ENCODE measurements at places on chromosomes 4 and X.

DNA sequence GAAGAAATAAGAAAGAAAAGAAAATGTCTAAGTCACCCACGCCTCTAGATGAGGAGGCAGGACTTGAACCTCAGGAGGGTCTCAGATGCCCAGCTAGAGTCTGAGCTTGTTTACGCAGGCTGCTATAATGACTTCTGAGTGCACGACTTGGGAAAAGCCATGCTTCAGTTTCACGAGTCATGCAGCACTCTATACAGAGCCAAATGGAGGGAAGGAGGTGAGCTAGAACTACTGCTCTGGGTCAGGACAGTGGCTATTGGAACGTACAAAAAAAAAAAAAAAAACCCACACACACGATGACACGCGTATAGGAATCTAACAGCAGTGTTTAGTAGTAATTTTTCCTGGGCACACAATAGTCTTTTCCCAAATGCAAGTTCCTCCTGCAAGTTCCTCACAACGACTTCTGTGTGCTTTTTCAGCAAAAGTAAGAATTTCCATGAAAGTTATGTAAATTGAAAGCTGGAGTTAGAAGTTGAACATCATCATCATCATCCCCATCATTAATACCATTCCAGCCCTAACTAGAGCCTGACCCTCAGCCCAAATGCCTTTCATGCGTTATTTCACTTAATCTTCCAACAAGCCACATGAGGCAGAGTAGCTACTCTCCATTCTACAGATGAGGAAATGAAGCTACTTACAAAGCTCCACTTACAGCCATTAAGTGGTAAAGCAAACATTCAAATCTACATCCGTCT, 36.6 kb downstream of the IRF2 start:
- peaks cover 32% of the 10 kb centered on the region for H3K4me1 ChIP-seq
- DNase-seq = no peak
- H3K27ac ChIP-seq = no peak overlapping the region
- peaks cover 17% of the 10 kb centered on the region for H3K36me3 ChIP-seq
- H3K27me3 ChIP-seq = no peaks in the 10 kb centered on the region

GRCh38 chrX:57573754-57574153, 18.1 kb upstream of the ZXDB start:
- H3K36me3 ChIP-seq = no peaks in the 10 kb centered on the region
- no peaks in the 10 kb centered on the region for H3K27me3 ChIP-seq

- H3K27me3 ChIP-seq = no peaks in the 10 kb centered on the region
- no peaks in the 10 kb centered on the region for H3K4me1 ChIP-seq
- H3K27ac ChIP-seq = no peak overlapping the region
Measured at GRCh38 chrX:46044486-46044885, 500.7 kb downstream of the ZNF674 start.

DNA sequence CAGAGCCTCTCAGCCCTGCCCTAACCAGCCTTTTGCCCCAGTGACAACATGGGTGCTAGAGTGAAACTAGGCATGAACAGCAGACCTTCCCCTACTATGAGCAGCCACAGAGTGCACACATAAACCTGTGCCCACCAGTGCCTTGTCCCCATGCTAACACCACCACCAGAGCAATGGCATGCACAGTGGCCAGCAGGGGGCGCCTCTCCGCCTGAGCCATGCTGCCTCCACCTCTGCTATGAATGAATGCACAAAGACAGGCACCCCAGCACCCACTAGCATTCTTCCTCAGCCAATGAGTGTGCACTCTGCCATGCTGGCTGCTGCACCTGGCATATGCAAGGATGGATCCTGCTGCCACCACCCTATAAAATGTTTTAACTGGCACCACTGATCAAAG, 286.9 kb upstream of the FGF16 start:
- no peak overlapping the region for H3K4me3 ChIP-seq
- H3K27me3 ChIP-seq = no peaks in the 10 kb centered on the region
- no peaks in the 10 kb centered on the region for H3K36me3 ChIP-seq
- peak overlapping the region; percentile 21 for H3K27ac ChIP-seq
- peak; percentile 36 for DNase-seq

DNA sequence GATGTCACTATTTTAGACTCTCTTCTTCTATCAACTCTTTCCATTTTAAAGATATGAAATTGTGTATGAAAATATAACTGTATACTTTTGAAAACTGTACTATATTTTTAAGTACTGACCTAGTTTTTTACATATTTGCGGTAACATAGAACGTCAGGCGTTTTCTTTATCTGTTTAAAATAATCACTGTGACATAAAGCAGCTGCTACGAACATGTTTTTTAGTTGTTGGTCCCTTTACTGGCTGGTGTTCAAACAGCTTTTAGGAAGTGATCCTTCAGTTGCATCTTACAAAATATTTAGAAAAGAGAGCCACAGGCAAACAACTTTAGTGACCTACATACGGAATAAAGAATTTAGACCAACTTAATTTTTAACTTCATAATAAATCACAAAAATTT, 73.1 kb downstream of the METTL14 start:
- H3K36me3 ChIP-seq = peaks cover 11% of the 10 kb centered on the region
- no peak overlapping the region for H3K4me3 ChIP-seq
- no peak for DNase-seq

GRCh38 chr4:104973708-104974107, 173.0 kb upstream of the TET2 start:
- no peak overlapping the region for H3K27ac ChIP-seq
- no peak for DNase-seq
- no peaks in the 10 kb centered on the region for H3K4me1 ChIP-seq
- H3K36me3 ChIP-seq = no peaks in the 10 kb centered on the region
- H3K4me3 ChIP-seq = no peak overlapping the region

DNA sequence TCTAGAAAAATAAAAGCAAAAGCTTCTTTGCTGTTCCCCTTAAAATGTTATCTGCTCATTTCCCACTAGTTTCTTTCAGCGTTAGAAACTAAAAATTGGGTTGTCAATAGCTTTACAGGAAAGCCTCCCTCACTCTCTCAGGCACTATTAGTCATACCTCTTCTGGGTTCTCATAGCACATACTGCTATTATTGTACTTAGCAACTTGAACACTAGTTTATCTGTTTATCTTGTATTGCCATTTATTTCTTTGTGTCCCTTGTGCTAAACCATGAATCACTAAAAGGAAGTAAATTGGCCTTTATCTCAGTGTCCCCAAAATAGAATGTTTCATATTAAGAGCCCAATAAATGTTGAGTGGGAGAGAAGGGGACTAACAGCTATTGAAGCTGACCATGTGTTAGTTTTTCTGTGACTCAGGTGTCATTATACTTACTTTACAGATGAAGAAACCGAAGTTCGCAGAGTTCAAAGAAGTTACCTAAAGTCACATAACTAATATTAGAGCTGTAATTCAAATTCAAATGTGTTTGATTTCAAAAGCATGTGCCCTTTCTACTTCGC, 124.8 kb upstream of the CITED1 start:
- no peak overlapping the region for H3K27ac ChIP-seq
- no peaks in the 10 kb centered on the region for H3K4me1 ChIP-seq
- H3K4me3 ChIP-seq = no peak overlapping the region
- DNase-seq = no peak
- H3K36me3 ChIP-seq = peaks cover 15% of the 10 kb centered on the region

- H3K4me3 ChIP-seq = no peak overlapping the region
- H3K4me1 ChIP-seq = no peaks in the 10 kb centered on the region
- DNase-seq = no peak
- H3K27ac ChIP-seq = no peak overlapping the region
- no peaks in the 10 kb centered on the region for H3K36me3 ChIP-seq
Measured at GRCh38 chr4:86101410-86101809, 258.4 kb downstream of the MAPK10 start.

- DNase-seq = no peak
- no peaks in the 10 kb centered on the region for H3K36me3 ChIP-seq
- H3K27ac ChIP-seq = no peak overlapping the region
- no peak overlapping the region for H3K4me3 ChIP-seq
Measured at GRCh38 chr4:169348541-169348940, 77.8 kb upstream of the SH3RF1 start.

- no peak for DNase-seq
- H3K36me3 ChIP-seq = no peaks in the 10 kb centered on the region
- peaks cover 20% of the 10 kb centered on the region for H3K27me3 ChIP-seq
- no peak overlapping the region for H3K4me3 ChIP-seq
- no peaks in the 10 kb centered on the region for H3K4me1 ChIP-seq
Measured at GRCh38 chr4:184117662-184118199, 99.9 kb downstream of the ENPP6 start.

- no peak overlapping the region for H3K4me3 ChIP-seq
- no peak overlapping the region for H3K27ac ChIP-seq
- H3K27me3 ChIP-seq = no peaks in the 10 kb centered on the region
- H3K4me1 ChIP-seq = no peaks in the 10 kb centered on the region
Measured at GRCh38 chr4:164081801-164082200, 587.3 kb downstream of the TMA16 start.

- H3K36me3 ChIP-seq = peaks cover 4% of the 10 kb centered on the region
- peaks cover 36% of the 10 kb centered on the region for H3K27me3 ChIP-seq
- H3K4me3 ChIP-seq = no peak overlapping the region
- no peak overlapping the region for H3K27ac ChIP-seq
- peaks cover 41% of the 10 kb centered on the region for H3K4me1 ChIP-seq
Measured at GRCh38 chr4:95158626-95159025, 390.1 kb downstream of the UNC5C start.

DNA sequence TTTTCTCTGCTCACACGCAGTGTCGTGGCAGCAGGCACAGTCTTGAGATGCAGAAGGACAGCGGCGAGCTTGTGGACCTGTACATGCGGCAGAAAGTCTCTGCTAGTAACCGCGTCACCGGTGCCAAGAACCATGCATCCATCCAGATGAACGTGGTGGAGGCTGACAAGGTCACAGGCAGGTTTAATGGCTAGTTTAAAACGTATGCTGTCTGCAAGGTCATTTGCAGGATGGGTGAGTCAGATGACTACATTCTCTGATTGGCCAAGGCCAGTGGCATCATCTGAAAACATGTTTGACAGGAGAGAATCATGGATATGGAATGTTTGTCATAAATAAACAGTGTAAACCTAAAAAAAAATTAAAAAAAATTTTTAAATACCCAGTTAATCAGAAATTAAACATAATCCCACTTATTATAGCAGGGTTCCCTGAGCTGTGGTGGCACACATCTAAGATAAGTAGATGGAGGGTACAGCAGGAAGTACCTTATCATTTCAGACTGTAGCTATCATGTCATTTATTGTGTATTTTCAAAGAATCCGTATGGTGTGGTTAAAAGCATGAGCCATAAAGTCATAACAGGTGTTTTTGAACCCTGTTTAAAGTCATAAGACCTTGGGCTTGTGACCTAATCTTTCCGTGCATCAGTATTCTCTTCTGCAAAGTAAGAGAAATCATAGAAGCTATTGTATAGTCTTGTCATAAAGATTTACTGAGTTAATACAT, 7.5 kb upstream of the BMP2K start:
- H3K4me1 ChIP-seq = peaks cover 22% of the 10 kb centered on the region
- H3K27me3 ChIP-seq = peaks cover 4% of the 10 kb centered on the region
- no peak for DNase-seq
- H3K27ac ChIP-seq = no peak overlapping the region
- H3K36me3 ChIP-seq = no peaks in the 10 kb centered on the region
- H3K4me3 ChIP-seq = no peak overlapping the region

DNA sequence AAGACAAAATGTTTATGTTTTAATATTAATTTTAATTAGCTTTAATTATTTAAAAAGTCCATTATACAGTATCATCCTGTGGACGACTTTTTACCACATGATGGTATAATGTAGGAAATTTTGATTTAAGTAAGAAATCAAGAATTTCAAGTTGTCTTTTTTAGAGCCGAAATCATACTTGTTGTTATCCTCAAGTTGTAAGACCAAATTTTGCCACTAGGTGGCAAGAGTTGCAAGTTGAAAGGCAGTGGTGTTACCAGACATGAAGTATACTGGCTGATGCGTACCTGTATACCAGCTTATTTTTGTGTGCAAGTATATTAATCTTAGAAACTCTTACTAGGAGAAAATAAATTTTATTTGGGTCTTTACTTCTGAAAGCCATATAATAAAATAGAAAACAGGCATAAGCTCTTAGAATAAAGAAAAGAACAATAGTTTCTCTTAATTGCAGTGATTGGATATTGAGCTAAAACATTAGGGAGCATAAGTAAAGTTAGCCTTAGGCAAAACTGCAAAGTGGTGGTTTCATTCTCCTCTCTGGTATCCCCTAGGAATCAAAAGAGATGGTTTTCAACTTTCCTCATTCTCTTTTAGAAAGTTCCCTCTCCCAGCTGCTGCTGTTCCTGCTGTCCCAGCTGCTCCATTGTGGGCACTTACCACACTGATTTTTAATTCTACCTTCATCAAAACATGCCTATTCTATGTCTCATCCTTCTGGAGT, 118.0 kb upstream of the WDFY3 start:
- H3K27ac ChIP-seq = no peak overlapping the region
- DNase-seq = peak; percentile 21
- H3K36me3 ChIP-seq = no peaks in the 10 kb centered on the region

GRCh38 chrX:72107320-72107719, 24.4 kb downstream of the RTL5 start:
- no peak overlapping the region for H3K27ac ChIP-seq
- H3K4me1 ChIP-seq = peaks cover 21% of the 10 kb centered on the region
- no peaks in the 10 kb centered on the region for H3K36me3 ChIP-seq
- no peak overlapping the region for H3K4me3 ChIP-seq
- DNase-seq = no peak
- peaks cover 71% of the 10 kb centered on the region for H3K27me3 ChIP-seq

GRCh38 chrX:4909348-4909747, 1195.9 kb upstream of the PRKX start:
- no peak overlapping the region for H3K4me3 ChIP-seq
- H3K27me3 ChIP-seq = no peaks in the 10 kb centered on the region

Data from activated naive CD4-positive, alpha-beta T cell treated with anti-CD3 and anti-CD28 coated beads, Interleukin-2, amount 10 ng/mL, durations not matched to agents 7 days and 5 days (primary cell).